ENCODE measurements at places on chromosomes 1 and 21.

GRCh38 chr1:35290452-35290851, 21.9 kb downstream of the ZMYM4 start:
- no peak for DNase-seq

DNA sequence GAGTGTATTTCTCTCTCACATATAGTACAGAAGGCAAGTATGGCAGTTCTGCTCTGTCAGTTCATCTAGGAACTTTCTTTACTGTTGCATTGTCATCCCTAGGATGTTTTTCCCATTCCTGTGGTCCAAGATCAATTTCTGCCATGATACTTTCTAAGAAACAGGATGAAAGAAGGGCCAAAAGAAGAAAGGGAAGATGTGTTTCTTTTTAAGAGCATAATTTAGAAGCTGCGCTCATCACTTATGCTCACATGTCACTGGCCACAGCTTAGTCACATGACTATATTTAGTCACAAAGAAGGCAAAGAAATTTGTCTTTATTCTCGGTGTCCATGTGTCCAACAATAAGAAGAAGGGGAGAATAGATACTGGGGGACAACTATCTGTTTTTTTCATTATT, 7.0 kb upstream of the MAST2 start:
- no peak for DNase-seq

- no peak for DNase-seq
Measured at GRCh38 chr21:30924146-30924700, 42.8 kb upstream of the KRTAP11-1 start.

DNA sequence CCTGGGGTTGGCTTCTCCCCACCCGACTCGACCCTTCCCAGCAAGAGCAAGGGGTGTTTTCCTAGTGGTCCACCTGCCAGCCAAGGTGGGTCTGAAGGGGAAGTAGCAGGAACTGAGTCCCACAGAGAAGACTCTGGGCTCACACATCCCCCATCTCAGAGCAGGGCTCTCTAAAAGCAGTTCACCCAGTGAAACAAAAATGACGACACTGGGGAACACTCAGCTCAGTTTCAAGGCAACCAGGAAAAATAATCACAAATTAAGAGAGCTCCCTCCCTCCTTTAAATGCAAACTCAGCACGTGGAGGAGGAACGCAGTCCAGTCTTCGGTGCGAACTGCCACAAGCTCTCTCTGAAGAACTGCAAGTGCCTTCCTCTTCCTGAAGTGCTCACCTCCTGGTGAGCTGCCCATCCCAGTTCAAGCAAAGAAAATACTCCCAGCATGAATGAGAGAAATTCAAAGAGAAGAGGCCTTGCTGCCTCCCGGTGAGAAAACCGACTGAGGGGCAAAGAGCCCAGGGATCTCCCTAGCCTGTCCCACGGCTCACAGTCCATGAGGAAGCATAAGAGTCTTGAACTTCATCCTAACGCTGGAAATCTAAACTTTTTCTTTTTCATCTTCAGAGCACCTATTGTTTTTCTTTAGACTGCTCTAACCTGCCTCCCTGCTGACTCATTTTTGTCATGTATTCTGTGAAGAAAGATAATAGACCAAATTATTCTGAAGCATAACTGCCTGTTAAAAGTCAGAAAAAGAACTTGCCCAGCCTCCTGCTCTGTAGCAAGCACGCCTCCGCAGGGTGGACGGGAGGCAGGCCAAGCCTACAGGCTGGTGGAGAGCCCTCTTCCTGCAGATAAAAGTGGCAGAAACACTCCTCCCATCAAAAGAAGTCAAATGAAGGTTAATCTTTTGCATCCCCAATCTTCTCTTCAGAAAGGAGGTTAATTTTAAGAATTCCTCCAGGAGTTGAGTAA, 281.4 kb downstream of the HHIPL2 start:
- no peak for DNase-seq

DNA sequence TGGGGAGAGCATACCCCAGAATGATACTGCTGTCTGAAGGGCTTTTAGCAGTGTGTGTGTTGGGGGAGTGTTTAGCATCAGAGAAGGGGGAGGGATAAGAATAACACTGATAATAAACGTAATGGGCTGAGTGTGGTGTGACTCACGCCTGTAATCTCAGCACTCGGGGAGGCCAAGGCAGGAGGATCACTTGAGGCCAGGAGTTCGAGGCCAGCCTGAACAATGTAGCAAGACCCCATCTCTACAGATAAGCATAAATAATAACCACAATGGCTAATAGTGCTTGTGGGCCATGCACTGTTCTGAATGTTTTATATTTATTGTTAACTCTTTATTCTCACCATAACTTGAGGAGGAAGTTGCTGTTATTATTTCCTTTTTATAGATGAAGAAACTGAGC, 2.6 kb upstream of the LEFTY2 start:
- no peak for DNase-seq

GRCh38 chr1:235635938-235636662, 13.5 kb downstream of the GNG4 start:
- no peak for DNase-seq

DNA sequence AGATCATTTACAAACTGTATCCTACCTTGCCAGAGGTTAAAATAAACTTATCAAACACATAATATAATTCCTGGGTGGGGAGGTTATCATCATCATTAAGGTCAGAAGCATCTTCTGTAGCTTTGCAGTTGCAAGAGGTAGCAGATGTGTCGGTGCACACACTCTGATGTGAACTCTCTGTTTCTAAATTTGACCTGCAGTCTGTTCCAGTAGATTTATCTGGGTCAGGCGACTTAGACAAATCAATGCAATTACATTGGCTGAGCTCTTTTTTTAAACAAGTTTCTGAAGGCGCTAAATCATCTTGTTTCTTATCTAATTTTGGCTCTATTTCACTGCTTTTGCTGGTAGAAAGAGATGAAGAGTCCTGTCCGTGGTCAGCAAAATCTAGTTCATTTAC, 70.4 kb downstream of the PRPF38A start:
- DNase-seq = no peak

- no peak for DNase-seq
Measured at GRCh38 chr1:19384113-19384512, 72.0 kb downstream of the SLC66A1 start.

DNA sequence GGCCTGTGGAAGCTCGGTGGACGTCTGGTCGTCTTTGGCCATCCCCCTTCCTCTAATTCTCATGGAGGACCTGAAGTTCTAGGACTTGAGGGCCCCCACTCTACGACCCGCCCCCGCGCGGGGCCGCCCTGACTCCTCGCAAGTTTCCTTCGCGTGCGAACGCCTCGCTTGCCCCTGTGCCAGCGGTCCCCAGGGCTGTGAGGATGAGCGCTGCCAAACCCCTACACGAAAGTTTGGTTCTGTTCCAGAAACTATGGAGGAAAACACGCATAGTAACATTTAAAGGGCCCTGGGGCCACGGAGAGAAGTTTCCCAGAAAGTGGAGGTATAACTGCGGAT, 304 bp upstream of the GNG12 start:
- peak; percentile 89 for DNase-seq

DNA sequence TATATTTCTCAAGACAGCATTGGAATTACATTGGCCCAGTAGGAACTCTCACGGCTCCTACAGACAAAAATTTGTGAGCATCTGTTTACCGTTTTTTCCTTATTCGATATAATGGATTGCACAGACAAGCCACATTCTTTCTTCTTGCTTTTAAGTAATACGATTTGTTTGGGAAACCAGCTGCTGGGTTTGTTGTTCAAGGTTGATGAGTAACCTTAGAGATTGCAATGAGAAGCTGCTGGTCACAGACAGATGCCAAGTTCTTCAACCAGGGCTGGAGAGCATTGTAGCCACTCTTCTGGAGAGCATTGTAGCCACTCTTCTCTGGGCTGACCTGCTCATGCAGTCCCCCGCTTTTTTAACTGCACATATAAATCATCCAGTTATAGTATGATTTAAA, 1.4 kb upstream of the MIA3 start:
- DNase-seq = no peak

GRCh38 chr1:167093846-167094516, at the start of gene STYXL2:
Gene STYXL2 (plus strand): TSS chr1:167094075. CDS start chr1:167094850, 775 bp downstream.
- no peak for DNase-seq

DNA sequence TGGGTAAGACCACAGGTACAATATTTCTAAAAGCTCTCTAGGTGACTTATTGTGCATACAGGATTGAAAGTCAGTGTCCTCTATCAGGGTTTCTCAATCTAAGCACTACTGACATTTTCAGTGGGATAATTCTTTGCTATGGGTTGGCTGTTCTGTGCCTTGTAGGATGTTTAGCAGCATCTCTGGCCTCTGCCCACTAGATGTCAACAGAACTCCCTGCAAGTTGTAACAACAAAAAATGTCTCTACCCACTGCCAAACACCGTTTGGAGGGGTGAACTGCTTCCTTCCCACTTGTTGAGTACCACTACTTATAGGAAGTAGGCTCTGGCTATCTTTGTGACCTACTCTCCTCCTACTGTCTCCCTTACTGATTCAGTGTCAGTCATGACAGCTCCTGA, 90.1 kb upstream of the ZRANB2 start:
- no peak for DNase-seq

DNA sequence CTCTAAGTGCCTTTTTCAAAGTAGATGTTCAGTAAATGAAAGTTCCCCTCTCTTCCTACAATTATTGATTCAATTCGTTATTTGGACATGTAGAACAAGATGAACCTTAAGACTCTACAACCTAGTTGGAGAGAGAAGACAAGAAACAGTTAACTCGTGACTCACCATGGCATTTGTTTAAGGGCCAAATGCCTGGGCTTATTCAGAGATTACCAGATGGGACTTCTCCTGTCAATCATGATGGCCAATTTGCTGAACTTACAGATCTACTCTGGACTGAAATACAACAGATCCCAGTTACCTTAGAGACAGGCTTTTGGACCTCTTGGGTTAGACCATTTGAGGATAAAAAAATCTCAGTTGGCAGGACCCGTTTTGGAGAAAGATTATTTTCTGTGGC, 93.5 kb downstream of the C1orf94 start:
- DNase-seq = no peak
